ENCODE measurements at places on chromosomes 3 and 15.

DNA sequence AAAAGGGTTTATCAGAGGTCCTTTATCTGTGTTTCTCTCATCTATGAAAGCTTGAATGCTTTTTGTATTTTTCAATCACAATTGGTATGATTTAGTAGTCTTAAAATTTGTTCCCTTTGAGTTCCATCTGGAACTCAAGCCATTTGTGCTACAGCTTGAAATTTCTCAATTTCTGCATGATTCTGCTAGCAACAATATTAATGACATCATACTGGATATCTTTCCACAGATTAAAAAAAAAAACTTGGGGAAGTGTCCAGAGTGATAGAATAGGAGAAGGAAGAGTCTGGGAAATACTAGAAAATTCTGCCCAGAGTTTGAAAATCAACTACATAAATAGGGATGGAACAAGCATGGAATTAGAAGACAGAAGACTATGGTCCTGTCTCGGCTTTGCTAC, 9.3 kb upstream of the FBN1 start:
- DNase-seq: no peak

DNA sequence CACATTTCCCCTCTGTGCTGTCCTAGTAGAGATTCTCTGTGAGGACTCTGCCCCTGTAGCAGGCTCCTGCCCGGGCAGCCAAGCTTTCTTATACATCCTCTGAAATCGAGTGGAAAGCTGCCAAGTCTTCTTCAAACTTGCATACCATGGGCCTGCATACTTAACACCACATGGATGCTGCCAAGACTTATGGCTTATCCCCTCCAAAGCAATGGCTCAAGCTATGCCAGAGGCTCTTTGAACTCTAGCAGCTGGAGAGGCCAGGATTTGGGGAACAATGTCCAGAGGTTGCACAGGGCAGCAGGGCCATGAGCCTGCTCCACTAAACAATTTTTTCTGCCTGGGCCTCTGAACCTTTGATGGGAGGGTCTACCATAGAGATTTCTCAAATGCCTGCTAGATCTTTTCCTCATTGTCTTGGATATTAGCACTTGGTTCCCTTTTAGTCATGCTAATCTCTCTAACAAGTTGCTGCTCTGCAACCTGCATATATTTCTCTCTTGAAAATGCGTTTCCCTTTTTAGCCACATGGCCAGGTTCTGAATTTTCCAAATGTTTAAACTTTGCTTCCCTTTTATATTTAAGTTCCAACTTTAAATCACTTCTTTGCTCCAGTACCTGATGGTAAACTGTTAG, 6.1 kb upstream of the PLSCR4 start:
- DNase-seq: no peak

GRCh38 chr3:194379651-194380050, 10.1 kb upstream of the LRRC15 start:
- DNase-seq: no peak

GRCh38 chr3:149563114-149563513, 88.6 kb downstream of the TM4SF4 start:
- DNase-seq: no peak

- no peak for DNase-seq
Measured at GRCh38 chr15:72379856-72380430, 4.1 kb upstream of the HEXA start.

- no peak for DNase-seq
Measured at GRCh38 chr15:49649987-49650386, 29.1 kb downstream of the DTWD1 start.

GRCh38 chr3:149812165-149812605, 830 bp upstream of the RNF13 start:
- DNase-seq: no peak

DNA sequence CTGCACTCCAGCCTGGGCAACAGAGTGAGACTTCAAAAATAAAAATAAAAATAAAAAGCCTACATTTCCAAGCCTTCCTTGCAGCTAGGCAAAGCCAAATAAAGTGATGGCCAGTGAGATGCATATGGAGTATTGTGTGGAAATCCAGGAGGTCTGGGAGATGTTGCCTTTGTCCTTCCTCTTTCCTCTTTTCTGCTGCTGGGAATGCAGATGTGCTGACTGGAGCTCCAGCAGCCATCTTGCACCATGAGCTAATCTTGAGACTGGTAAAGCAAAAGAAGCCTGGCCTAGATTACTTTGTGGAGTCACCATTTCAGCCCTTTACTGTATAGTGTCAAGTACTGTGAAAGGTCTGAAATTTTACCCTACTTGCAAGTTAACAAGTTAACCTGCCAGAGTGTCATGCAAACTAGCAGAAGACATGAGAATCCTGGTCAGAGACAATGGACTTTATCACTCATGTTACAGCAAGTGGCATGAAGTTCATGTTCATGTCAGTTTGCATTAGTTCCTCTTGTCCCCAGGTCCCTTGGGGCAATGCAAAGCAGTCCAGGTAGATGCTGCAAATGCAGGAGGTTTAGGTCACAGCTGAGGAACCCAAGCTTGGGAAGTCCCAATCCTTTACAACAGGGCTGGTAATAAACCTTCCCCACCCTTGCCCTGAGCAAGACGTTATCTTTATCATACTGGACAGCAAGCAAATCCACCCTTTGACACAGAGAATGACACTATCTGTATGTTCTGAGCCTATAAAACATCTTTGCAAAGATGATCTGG, 103.1 kb downstream of the TLE3 start:
- DNase-seq: no peak

DNA sequence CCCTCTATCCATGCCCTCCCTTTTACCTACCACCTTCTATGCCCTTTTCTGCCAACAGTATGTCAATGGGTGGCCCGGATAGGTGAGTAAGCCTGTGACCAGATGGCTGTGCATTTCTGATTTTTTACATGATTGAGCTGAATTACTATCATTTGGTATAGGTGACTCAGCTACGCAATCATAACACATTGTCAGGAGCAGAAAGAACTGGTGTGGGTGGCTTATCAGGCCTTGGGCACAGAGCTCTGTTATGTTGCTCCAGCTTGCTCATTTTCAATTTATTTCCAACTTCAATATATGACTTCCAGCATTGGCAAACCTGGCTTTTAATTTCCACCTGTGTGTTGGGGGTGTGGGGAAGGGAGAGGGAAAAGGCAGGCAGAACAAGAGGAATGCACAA, 86.6 kb upstream of the AGBL1 start:
- DNase-seq: no peak

DNA sequence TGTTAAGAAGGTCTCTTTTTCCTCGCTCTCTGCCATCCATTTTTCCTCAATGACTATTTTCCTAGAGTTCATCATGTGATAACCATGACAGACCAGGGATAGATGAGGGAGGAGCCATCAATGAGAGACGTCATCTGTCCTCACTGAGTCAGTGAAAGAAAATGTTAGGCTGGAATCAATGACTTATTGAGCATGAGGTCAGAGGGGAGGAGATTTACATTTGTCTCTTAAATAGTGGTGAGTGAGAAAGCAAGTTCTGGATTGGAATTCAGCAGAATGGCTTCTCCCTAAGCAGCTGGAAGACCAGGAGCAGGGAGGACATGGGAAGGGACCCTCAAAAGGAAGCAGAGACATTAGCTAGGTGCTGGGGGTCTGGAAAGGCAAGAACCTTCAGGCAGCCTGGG, 28.2 kb upstream of the USP3 start:
- no peak for DNase-seq

GRCh38 chr3:69649120-69650065, 89.9 kb upstream of the MITF start:
- no peak for DNase-seq

- no peak for DNase-seq
Measured at GRCh38 chr15:75325922-75326321, 9.9 kb upstream of the COMMD4 start.

GRCh38 chr3:196202516-196202970, 8.7 kb downstream of the ZDHHC19 start:
- DNase-seq: no peak

- no peak for DNase-seq
Measured at GRCh38 chr3:71152039-71152891, 431.3 kb downstream of the FOXP1 start.

DNA sequence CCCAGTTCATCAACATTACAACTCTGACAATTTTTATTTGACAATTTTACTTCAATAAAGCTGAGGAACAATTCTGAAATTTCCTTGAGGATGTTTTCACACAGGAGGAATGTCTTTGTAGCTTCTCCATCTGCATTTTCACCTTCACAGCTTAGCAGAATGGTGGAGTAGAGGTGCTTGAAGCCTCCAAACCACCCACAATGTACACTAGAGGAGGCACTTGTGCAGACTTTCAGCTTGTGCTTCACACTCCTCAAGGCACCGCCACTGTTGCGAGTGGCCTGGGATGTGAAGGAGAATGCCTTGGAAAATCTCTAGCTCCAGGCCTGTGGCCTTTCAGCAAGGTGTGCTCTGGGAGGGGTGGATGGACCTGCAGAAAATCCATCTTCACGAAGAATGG, 181.9 kb downstream of the EPHB1 start:
- DNase-seq: no peak

GRCh38 chr3:6717026-6717943, 143.6 kb upstream of the GRM7 start:
- no peak for DNase-seq

GRCh38 chr15:91526424-91526823, 327.1 kb upstream of the SLCO3A1 start:
- no peak for DNase-seq

DNA sequence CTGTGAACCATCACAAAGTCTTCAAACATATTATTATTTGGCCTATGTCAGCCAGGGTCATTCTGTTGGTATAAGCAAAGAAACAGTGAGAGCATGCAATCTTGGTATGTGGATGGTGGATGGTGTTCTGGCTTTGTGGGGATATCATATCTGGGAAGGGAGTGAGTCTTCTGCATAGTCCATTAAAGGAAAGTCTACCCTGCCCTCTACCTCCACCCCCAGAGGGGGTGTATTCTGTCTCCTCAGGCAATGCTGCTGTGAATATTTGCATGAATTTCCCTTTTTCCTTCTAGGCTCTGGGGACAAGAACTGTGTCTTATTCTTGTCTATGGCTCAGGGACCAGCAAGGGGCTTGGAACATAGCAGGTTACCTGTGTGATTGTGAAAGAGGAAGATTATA, 495.8 kb downstream of the PDCD6IP start:
- no peak for DNase-seq

DNA sequence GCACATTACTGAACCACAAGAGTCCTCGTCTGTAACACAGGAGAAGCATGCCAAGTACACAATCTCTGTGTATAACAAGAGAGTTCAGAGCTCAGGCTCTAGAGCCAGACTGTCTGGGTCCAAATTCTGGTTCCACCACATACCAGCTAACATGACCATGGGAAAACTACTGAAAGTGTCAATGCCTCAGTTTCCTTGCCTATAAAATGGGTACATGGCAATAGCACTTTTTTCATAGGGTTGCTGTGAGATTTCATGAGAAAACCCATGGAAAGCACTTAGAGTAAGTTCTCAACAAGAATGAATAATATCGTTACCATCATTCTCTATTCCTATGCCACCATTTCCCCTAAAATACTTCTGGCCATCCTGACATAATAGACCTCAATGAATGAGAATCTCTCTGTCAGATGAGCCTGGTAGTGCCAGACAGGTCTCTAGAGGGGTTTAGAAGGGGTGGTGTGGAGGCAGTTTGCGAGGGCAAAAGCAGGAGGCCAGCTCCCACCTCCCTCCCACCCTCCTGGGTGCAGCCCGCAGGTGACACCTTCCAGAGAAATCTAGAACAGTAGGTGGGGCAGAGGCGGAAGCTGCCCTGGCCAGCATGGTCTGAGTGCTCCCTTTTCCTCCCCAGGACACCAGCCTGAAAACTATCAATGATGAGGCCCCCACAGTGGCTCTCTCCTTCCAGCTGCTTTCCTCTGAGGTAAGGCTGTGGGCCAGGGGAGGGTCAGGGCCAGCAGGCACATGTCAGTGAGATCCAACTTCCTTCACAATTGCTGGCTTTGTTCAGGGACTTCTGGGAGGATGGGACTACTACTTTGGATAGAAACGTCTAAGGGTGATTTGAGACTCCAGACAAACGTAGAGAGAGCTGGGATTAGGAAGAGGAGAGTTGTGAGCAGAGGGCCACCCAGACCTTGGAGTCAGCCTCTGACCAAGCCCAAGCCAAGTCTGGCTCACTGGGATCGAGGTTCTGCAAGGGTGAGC, 45.3 kb downstream of the CCDC33 start:
- DNase-seq: no peak

DNA sequence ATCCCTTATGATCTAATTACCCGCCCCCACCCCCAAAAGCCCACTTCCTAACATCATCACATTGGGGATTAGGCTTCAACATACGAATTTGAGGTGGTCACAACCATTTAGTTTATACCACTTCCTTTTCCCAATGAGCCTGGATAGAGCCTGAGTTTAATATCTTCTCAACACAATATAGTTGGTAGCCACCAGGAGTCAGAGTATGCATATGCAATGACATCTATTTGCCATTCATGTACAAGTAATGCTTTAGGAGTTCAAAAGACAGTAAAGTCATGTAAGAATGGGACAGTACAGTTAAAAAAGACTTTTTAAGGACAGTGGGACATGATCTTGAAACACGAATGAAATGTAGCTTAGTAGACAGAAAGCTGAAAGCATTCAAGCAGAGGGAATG, 172.4 kb downstream of the DCLK3 start:
- no peak for DNase-seq

- DNase-seq: no peak
Measured at GRCh38 chr15:31382713-31383045, 56.0 kb downstream of the KLF13 start.

DNA sequence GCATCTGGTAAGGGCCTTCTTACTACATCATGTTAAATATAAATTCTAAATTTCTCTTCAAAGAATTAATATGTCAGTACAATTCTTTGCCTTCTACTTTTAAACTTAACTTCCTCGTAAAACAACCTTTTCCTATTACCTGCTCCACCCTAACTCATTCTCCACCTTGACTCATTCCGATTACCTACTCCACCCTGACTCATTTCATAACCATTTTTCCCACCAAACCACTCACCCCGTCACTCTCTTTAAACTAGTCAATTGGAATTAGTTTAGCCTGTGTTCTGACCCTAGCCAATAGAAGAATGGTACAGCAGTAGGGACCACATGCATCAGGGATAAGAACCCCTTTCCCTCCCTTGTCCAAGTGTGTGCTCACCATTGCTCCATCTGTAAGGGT, 65.6 kb downstream of the PLSCR2 start:
- no peak for DNase-seq

DNA sequence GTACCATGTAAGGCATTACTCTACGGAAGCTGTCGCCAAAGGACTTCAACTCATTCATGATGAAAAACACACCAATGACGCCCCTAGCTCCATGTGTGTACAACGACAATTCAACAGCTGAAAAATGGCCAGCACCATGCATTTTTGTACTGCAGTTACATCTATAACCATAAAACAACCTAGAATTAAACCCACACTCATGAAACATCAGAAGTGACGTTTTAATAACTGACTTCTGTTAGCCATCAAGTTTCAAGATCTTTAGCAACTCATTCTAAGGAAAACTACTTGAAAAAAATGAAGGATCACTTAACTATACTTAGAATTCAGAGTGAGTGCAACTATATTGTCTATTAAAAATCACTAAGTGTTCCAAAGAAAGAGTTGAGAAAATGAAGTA, 84.9 kb downstream of the RFTN1 start:
- DNase-seq: no peak

GRCh38 chr15:99504071-99504822, 61.5 kb upstream of the MEF2A start:
- no peak for DNase-seq
